Activated CD8-positive, alpha-beta T cell treated with anti-CD3 and anti-CD28 coated beads, Interleukin-2, amount 10 ng/mL, durations not matched to agents 7 days and 5 days (primary cell): ENCODE measurements at places on chromosomes 1 and 21. TPM values are rescaled to one million over a fixed set of nuclear protein-coding genes. Genes with fewer than 3 reads are reported as not detected.

- no peak for DNase-seq
Measured at GRCh38 chr1:201806801-201807200, 22.2 kb upstream of the IPO9 start.

DNA sequence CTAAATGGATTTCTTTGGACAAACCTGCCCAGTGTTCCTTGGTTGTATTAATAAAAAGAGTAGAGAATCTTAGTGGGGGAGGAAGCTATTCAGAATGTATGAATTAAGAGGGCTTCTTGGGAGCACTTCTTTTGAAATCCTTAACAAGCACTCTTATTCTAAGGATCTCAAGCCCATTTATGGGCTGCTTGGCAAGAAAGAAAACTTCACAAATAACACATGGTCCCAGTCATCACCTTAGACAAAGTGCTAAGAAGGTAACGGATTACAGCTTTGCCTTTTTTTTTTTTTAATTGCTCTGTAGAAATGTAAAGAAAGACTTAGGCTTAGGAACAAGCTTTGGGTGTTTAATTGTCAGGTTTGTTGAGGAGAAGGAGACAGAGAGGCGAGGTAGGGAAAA, 76.6 kb upstream of the IPO9 start:
- no peak for DNase-seq

GRCh38 chr21:20944139-20944538, 54.1 kb upstream of the NCAM2 start:
- no peak for DNase-seq

DNA sequence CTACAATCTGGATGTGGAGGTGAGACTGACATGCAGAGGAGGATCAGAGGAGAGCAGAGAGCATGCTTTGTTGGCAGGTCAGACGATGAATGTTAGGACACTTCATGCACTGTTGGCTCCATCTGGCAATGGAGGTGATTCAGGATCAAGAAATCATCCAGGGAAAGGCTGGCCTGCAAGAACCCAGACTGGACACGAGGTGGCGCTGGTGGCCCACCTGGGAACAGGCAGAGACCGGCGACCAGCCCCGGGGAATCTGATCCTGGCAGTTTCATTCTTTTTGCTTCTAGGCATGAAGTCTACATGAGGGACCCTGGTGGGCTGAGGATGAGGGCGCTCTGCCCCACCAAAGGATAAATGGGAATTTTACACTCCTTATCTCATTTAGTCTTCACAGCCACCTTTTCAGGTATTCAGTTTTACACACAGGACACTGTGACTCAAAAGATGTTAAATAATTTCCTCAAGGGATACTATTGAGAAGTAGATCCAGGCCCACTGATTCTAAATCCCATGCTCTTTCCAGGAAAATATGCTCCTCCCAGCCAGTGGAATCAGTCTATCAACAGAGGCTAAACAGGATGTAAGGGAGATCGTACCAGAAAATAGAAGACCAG, 26.2 kb upstream of the SCMH1 start:
- DNase-seq = peak; percentile 66

DNA sequence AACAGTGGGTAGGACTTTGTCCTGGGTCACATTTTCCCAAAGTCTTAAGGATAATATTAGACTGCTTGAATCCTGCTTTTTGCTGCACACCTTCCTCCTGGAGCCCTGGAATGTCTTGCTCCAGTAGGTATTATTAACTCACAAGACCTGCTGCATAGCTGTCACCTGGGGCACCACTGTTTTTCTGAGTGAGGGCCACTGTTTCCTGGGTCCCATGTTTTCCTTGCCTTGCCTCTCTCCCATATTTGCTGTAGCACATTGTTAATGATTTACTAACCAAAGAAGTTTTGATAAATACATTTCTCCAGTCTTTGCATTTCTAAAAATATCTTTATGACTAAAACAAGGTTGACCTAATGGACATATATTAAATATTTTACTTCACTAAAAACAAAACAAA, 22.5 kb upstream of the FCAMR start:
- no peak for DNase-seq

OR2T35 gene
- total RNA-seq = not detected
